ENCODE measurements at places on chromosomes 7 and 10.

DNA sequence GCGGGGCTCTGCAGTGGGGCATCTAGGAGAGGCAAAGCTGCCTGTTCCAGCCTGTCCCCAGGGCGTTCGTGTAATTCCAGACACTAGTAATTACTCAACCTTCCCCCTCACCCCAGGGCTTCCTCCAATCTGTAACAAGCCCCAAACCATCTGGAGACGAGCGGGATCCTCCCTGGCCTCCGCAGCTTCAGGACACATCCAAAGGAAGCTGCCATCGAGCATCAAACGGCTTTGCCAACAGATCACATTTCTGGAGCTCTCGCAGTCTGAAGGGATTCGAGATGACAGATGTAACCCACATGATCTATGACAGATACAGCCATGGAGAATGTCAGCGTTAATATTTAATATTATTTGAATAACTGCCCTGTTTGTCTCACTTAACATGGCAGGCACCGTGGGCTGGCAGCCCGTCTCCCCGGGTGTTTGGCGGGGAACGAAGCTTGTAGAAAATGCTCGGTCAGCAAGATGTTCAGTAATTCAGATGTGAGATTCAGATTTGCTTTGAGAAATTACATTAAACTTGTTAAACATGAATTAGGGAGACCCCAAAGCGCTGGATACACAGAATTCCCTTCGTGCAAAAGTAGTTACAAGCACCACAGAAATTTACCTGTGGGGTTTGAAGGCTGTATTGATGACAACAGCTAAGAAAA, 108.5 kb upstream of the C7orf33 start:
- no peak for DNase-seq

- DNase-seq = no peak
Measured at GRCh38 chr10:75957314-75958120, 526.1 kb downstream of the LRMDA start.

DNA sequence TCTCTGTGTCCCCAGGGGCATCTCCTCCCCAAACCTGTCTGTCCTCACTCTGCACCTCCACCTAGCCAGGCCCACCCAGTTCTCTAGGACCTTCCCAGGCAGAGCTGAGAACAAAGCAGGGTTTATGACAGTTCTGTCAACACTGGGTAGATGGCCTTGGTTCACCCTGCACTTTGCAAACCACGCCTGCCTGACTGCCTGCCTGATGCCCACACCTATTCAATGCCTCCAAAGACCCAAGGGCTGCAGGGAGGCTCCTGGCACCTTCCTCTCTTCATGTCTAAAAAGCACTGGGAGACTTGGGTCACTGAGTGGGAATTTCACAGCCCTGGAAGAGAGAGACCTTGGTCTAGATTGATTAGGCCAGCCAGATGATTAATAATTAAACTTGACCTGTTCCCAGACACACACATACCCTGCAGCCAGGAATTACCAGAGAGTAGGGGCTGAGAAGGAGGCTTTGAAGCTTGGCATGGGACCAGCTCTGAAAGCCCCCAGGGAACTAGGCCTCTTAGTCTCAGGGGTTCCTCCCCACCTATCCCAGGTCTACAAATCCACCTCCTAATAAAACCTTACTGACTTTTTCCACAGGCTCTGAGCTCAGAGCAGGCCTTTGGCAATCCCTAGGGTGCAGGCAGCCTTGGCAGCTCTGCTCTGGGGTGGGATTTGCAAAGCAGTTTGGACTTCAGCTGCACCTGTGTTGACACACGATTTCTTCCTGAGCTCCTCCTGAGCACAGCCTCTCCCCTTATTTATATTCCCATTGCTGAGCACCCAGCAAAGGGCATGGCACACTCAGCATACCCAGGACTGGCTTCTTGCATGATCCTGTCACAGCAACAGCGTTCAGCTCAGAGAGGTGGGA, 25.7 kb upstream of the PDCD4 start:
- no peak for DNase-seq

DNA sequence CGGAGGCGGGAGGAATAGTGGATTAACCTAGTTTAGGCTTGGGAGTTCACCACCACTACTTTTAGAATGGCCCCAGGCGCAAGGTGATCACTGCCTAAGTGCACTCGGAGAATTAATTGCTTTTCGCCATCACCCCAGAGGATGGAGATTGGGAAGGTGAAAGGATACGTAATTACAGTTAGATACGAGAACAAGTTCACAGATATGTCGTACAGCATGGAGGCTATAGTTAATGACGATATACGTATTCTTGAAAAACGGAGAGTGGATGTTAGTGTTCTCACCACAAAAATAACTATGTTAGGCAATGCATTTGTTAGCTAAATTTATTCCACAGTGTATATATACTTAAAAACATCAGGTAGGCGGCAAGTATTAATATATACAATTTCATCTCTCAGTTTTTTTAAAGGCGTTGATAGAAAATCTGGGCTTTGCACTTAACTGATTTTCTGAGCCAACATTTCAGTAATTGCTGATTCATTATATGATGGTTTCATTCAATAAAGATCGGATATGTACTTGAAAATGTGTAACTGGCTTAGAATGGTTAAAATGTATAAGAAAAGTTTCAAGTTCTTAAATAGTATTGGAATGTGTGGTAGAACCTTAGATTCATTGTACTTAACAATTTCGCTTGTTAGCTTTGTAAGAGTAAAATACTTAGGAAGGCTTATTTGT, 683 bp downstream of the CDC123 start:
- no peak for DNase-seq

- no peak for DNase-seq
Measured at GRCh38 chr10:117218654-117219053, 21.4 kb downstream of the KCNK18 start.

GRCh38 chr7:132964876-132965275, 117.0 kb downstream of the CHCHD3 start:
- no peak for DNase-seq

GRCh38 chr7:38323156-38323555, 49.7 kb upstream of the TARP start:
- no peak for DNase-seq

DNA sequence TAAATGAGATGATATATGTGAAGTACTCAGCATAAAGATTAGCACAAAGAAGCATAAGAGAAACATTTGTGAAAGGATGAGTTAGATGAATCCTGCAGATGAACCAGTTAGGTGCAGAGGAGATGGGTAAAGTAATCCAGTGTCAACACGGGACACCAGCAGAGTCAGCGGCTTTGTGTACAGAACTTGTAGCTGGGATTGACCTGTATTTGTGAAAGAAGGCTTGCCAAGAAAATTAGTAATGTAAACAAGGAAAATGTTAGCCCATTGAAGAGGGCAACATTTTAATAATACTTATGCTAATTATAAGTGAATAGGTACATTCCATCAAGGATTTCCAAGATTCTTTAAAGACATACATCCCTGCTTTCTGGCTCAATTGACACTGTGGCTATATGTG, 255.7 kb downstream of the PTEN start:
- no peak for DNase-seq

- no peak for DNase-seq
Measured at GRCh38 chr7:113548137-113548536, 370.7 kb downstream of the PPP1R3A start.

DNA sequence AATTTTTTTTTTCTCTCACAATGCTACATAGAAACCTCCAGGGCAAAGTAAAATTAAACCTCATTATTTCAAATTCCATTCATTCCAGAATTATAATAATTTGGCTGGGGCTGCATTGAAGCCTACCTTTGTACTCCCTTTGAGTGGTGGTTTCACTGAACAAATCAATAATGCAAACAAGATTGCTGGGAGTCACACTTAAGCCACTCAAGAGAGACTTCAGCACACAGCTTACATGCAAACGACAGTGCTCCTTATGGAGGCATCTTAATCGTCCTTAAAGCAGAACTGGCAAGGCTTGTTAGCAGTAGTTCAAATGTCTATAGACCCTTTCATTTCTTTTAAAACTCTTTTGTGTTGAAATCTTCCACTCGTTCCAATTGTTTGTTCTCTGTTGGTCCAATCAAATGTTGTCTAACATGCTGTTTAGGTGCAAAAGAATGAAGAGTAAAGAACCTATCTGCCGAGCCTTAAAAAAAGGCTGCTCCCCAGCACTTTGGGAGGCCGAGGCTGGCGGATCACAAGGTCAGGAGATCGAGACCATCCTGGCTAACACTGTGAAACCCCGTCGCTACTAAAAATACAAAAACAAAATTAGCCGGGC, 294.9 kb downstream of the FGFR2 start:
- no peak for DNase-seq

DNA sequence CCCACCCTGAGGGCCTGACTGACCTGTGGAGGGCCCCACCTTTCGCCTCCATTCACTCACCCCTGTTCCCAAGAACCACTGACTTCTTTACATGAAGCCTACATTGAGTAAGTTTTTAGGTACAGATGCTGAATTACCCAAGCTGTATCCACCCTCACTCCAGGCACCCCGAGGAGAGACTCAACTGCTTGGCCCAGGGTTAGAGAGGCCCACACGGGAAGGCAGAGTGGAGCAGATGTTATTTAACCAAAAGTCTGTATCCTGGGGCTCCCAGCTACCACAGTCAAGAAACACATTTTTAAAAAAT, 213.1 kb upstream of the FRMD4A start:
- DNase-seq = no peak

DNA sequence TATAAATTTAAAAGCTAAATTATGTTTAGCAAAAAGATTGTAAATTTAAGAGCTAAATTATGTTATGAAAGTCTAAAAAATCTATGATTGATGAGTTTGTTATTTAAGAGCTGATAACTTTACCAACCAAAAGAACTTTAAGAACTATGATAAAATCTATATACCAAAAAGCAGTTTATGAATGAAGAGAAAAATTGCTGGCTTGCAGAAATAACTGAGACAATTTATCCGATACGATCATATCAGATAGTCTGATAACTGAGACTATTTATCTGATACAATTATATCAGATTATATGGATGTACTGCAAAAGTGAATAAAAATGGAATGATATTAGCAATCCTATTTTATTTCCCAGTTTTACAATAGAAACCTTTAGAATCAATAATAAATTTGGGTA, 50.2 kb downstream of the IQUB start:
- no peak for DNase-seq

- no peak for DNase-seq
Measured at GRCh38 chr10:29576681-29577080, 58.1 kb downstream of the SVIL start.

- no peak for DNase-seq
Measured at GRCh38 chr7:45420843-45421495, 153.2 kb upstream of the ADCY1 start.

DNA sequence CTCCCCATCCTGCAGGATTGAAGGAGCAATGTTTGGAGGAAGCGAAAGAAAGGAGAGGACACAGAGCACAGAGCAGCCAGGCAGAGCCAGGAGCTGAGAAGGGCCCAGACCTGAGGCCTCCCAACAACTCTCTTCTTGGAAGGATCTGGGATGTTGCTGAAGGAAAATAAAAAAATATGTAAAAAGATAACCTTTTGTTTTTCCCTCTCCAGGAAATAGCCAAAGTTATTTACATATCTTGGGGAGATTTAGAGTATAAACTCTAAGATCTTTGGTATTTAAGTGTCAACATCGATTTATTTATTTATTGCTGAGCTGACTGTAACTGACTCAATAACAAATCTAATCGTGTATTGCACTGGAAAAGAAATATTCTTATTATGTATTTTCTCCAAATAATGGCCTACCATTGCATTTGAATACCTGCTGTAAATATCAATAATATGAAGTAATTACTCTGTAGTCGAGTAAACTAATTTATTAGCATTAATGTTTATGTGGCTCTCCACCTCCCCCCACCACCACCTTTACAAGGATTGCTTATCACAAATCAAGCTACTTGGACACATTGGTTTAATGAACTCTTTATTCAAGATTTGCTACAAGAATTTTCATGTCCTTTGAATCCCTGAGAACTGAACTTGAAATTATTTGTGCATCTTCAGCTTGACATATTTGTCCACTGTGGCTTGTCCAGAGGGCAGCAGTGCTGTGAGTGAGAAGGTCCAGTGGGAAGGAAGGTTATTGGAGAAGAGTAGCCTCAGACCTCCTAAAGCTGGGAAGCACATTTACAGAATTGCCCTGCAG, 1.8 kb upstream of the HOXA11 start:
- DNase-seq = no peak

- DNase-seq = no peak
Measured at GRCh38 chr7:111975346-111975745, 230.9 kb downstream of the DOCK4 start.

GRCh38 chr7:135349746-135350145, 116.1 kb downstream of the STRA8 start:
- DNase-seq = no peak

GRCh38 chr7:22651036-22651435, 76.0 kb upstream of the IL6 start:
- no peak for DNase-seq

- no peak for DNase-seq
Measured at GRCh38 chr10:106967452-106967851, 197.1 kb downstream of the SORCS1 start.

DNA sequence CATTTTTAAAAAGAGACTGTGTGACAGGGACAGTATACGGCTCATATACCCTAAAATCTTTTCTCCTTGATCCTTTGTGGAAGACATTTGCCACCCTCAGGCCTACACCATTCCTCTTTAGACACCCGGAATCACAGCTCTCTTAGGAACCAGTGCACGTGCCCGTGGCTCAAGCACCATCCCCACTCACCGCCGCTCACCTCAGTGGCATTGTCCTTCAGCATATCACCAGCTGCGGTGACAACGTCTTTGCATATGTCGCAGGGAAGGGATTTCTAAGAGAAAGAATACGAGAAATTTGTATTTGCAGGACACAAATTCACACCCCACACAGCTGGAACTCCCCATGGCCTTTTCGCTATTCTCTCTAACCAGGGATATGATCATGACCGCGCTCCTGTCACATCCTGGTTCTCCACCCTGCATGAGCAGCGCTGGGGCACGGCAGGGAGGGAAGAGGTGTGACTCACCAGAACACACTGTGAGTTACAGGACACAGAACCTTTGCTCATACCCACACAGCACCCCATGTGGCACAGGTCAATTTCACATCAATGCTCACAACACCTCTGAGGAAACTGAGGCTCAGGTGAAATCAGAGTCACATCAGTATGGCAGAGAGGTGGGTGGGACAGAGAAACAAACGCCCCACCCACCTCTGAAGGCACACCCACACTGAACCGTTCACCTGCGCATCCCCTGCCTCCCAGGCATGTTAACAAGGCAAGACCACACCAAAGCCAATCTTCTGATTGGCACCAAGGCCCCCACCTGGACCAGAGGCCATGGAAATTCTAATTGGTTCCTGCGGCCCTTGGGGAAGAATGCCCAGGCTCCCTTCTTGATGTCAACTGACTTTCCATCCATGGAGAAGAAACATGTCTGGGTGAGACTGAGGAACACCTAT, 19.2 kb downstream of the PSAP start:
- no peak for DNase-seq

All from activated naive CD8-positive, alpha-beta T cell treated with anti-CD3 and anti-CD28 coated beads, Interleukin-2, amount 50 U/mL, for 16 hours (primary cell).